ENCODE measurements at places on chromosomes 11 and 22. TPM values are rescaled to one million over a fixed set of nuclear protein-coding genes. Genes with fewer than 3 reads are reported as not detected.

The C11orf65 gene
- 1.1 TPM for total RNA-seq

The RPL3 gene
- 1,485 TPM for total RNA-seq

The SYT8 gene
- total RNA-seq, result 1.4 TPM

The MAFF gene
- total RNA-seq, result 23.0 TPM

The ADM gene
- 235 TPM for total RNA-seq

The DEPDC7 gene
- 18.4 TPM for total RNA-seq

GRCh38 chr11:12007769-12008737 lies at the start of gene DKK3:
TSS of gene DKK3 (minus strand) at chr11:12008626. CDS start at chr11:12008582, 44 bp downstream.
- H3K4me3 ChIP-seq, result peak within 1 kb of the TSS; percentile 60
- H3K36me3 ChIP-seq, result no peaks in the 10 kb centered on the region
- DNase-seq, result no peak
- peaks cover 79% of the 10 kb centered on the region for H3K27me3 ChIP-seq
- peaks cover 11% of the 10 kb centered on the region for H3K4me1 ChIP-seq

DNA sequence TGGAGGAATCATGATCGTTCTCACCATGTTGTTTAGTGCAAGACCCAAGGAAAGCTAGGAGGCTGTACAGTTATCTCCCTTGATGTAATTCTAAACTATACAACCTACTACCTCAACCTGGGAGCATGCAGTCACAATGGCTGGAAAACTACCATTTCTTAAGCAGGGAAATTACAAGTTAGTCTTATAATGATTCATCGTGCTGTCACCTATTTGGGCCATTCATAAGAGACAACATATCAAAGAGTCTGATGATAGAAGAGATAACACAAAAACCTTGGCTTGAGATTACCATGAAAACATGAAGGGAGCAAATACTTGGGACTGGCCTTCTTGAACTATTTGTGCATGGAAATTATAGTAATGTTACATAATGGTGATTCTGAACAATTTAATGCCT lies 30.5 kb upstream of the BLID start:
- no peak overlapping the region for H3K27ac ChIP-seq
- H3K36me3 ChIP-seq, result no peaks in the 10 kb centered on the region
- peaks cover 6% of the 10 kb centered on the region for H3K27me3 ChIP-seq

DNA sequence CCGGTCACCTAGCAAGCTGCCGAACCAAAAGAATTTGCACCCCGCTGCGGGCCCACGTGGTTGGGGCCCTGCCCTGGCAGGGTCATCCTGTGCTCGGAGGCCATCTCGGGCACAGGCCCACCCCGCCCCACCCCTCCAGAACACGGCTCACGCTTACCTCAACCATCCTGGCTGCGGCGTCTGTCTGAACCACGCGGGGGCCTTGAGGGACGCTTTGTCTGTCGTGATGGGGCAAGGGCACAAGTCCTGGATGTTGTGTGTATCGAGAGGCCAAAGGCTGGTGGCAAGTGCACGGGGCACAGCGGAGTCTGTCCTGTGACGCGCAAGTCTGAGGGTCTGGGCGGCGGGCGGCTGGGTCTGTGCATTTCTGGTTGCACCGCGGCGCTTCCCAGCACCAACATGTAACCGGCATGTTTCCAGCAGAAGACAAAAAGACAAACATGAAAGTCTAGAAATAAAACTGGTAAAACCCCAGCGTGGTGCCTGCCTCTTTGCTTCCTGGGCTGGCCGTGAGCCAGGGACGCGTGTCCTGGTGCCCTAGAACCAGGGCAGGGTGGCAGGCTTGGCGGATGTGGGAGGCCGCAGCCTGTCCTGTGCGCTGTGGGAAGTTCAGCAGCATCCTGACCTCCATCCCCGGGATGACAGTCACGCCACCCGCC lies 13.2 kb downstream of the CCND1 start:
- H3K4me1 ChIP-seq, result no peaks in the 10 kb centered on the region
- no peak for DNase-seq
- no peaks in the 10 kb centered on the region for H3K36me3 ChIP-seq
- H3K27ac ChIP-seq, result no peak overlapping the region

- no peaks in the 10 kb centered on the region for H3K36me3 ChIP-seq
- DNase-seq, result no peak
- peaks cover 9% of the 10 kb centered on the region for H3K27me3 ChIP-seq
- no peaks in the 10 kb centered on the region for H3K4me1 ChIP-seq
- H3K27ac ChIP-seq, result no peak overlapping the region
Measured at GRCh38 chr11:120011836-120012235, 126.1 kb downstream of the TRIM29 start.

DNA sequence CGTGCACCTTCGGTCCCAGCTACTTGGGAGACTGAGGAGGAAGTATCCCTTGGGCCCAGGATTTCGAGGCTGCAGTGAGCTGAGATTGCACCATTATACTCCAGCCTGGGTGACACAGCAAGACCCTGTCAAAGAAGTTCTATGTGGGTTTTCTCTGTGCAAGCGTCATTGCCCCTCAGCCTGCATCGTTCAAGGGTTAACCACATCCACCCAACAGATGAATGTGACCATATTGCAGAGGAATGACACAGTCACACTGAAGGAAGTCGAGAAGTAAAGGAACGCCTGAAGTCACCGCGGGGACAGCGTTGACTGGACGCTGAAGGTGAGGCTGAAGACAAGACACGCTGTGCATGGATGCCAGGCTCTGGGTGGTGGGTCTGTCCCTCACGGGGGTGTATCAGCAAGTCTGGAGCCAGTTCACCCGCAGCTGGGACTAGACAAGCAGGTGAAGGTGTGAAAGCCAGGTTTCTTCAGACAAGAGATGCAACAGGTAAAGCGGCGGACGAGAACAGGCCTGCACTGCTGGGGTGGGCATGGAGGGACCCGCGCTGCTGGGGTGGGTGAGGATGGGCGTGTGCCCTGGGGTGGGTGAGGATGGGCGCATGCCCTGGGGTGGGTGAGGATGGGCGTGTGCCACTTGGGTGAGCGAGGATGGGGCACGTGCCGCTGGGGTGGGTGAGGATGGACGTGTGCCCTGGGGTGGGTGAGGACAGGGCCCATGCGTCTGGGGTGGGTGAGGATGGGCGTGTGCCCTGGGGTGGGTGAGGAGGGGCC lies 36.5 kb upstream of the TOLLIP start:
- no peak overlapping the region for H3K4me3 ChIP-seq
- H3K27me3 ChIP-seq, result peaks cover 17% of the 10 kb centered on the region
- DNase-seq, result no peak
- H3K36me3 ChIP-seq, result no peaks in the 10 kb centered on the region
- H3K4me1 ChIP-seq, result no peaks in the 10 kb centered on the region

DNA sequence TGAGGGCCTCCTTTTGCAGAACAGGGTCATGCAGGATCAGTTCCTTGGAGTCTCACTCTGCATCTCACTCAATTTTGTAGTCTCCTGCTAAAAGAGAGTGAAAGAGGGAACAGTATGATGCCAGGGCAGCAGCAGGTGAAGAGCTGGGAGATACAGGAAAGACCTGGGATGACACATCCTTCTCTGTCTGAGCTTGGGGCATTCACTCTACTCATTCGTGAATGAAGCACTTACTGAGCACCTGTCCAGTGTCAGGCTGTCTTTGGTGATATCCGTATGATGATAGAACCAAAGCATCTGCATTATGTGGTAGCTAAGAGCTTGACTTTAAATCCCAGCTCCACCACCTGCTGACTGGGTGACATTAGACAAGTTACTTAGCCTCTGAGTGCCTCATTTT lies 14.4 kb downstream of the SREBF2 start:
- H3K27ac ChIP-seq, result no peak overlapping the region
- H3K4me3 ChIP-seq, result no peak overlapping the region
- DNase-seq, result no peak
- H3K27me3 ChIP-seq, result no peaks in the 10 kb centered on the region

- peaks cover 5% of the 10 kb centered on the region for H3K27me3 ChIP-seq
- no peaks in the 10 kb centered on the region for H3K36me3 ChIP-seq
- peak; percentile 43 for DNase-seq
- H3K27ac ChIP-seq, result peak overlapping the region; percentile 53
Measured at GRCh38 chr11:128905345-128906184, 14.4 kb downstream of the KCNJ5 start.

- H3K27ac ChIP-seq, result no peak overlapping the region
- H3K36me3 ChIP-seq, result no peaks in the 10 kb centered on the region
- no peak for DNase-seq
- H3K4me1 ChIP-seq, result no peaks in the 10 kb centered on the region
- no peaks in the 10 kb centered on the region for H3K27me3 ChIP-seq
Measured at GRCh38 chr11:109865548-109866186, 227.5 kb upstream of the ZC3H12C start.

DNA sequence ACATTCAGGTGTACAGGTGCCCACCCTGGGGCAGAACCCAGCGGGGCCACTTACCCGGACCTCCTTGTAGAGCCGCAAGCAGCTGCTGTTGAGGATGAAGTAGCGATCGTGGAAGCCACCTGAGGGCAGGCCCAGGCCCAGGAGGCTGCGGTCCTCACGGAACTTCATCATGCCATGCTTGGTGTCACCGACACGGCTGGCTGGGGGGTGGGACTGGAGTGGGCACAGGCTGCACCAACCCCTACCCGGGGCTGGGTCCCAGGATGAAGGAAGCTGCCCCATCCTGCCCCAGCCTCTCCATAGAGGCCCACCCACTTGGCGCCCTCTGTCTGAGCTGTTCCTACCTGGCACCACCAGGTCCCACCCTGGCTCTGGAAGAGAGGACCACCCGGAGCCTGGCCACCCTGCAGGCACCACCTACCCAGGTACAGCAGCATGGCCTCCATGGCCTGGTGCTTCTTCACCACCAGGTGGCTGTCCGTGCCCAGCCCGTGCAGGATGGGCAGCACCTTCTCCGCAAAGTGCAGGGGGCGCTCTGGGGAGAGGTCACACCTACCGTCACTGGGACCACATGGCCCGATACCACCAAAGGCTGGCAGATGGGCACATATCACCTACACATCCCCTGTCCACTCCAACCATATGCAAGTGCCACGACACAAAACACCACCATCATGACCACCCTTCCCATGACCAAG lies 19.2 kb upstream of the PDE2A start:
- no peak for DNase-seq
- H3K27ac ChIP-seq, result no peak overlapping the region
- H3K27me3 ChIP-seq, result no peaks in the 10 kb centered on the region
- H3K4me3 ChIP-seq, result no peak overlapping the region

DNA sequence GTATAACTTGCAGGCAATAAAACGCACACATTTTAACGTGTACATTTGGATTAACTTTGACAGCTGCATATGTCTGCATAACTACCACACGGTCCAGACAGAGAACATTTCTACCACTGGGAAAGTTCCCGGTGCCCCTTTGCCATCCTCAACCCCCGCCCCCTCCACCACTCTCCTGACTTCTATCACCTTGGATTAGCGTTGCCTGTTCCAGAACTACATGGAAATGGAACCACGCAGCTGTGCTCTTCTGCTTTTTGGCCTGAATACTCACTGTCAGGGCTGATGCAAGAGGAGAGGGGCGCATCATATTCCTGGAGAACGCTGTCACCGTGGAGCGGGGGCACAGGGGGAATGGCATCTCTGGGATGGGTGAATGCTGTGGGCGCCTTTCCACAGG lies 62.1 kb downstream of the LRP5 start:
- H3K27ac ChIP-seq, result peak overlapping the region; percentile 80

DNA sequence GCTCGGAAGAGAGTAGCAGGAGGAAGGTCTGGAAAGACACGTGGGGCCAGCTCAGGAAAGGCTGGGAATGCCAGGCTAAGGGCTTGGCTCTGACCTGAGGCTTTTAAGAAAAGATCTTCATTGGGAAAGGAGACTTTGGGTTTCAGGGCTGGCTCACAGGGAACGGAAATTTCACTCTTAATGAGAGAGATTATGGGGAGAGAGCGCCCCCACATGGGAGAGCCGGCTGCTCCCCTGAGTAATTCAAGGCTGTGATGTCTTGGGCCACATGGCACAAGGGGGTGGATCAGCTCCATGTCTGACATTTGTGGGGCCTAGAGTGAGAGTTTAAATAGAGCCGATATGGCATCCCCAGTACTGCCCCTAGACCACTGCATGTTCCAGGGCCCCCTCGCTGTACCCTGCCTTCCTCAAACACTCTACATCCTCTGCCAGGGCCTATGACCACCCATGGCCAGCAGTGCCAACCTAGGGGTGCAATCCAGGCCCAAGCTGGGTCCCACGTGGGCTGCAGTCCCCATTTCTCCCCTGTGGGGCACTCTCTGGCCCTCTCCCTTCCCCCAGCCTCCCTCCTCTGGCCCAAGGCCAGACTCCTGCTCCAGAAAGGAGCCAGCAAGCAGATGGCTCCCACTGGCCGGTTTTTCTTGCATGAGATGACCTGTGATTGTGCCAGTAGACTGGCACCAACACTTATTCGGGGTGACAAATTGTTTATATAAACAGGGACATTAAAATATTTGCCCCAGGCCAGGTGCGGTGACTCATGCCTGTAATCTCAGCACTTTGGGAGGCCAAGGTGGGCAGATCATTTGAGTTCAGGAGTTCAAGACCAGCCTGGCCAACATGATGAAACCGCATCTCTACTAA lies 75.2 kb downstream of the ISX start:
- no peak overlapping the region for H3K27ac ChIP-seq
- no peak overlapping the region for H3K4me3 ChIP-seq
- H3K27me3 ChIP-seq, result no peaks in the 10 kb centered on the region
- H3K36me3 ChIP-seq, result no peaks in the 10 kb centered on the region

DNA sequence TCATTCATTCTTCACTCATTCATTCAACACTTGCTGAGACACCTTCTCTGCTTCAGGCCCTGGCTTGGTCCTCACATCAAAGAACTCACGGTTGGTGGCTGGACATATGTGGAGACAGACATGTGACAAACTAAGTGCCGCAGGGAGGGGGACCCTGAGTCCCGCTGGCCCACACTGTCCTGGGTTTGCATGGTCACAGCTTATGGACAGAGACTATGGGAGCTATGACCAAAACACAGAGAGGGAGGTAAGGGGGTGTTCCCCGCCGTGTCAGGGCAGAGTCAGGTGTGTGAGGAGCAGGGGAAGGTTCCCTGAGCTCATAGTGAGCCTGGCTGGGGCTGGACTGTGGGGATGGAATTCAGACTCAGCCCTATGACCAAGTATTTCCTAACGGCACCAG lies 123.1 kb downstream of the MPPED1 start:
- H3K4me3 ChIP-seq, result no peak overlapping the region
- H3K27ac ChIP-seq, result no peak overlapping the region
- no peaks in the 10 kb centered on the region for H3K27me3 ChIP-seq
- no peak for DNase-seq

Measured in transverse colon (tissue), 4 donors.